ENCODE measurements at places on chromosomes 4 and X.

- DNase-seq, result peak; percentile 6
Measured at GRCh38 chrX:53481093-53481492, 46.9 kb upstream of the HSD17B10 start.

DNA sequence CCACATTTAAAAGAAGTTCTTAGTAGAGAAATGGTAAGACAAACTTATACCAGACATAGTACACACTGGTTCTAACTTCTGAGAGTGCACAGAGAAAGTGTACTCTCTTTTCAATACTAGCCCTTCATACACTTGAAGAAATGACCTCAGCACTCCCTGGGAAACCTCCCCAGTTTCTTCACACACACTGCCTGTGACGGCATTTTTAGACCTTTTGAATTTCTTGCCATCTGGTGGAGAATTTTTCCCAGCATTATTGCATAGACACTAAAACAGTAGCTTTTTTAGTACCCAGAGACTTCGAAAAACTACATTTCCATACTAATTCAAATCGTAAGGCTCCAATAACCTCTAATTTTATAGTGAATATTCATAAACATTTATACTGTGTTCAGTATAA, 341.6 kb upstream of the MAOA start:
- no peak for DNase-seq

GRCh38 chr4:16466581-16466980, 240.3 kb upstream of the TAPT1 start:
- no peak for DNase-seq

DNA sequence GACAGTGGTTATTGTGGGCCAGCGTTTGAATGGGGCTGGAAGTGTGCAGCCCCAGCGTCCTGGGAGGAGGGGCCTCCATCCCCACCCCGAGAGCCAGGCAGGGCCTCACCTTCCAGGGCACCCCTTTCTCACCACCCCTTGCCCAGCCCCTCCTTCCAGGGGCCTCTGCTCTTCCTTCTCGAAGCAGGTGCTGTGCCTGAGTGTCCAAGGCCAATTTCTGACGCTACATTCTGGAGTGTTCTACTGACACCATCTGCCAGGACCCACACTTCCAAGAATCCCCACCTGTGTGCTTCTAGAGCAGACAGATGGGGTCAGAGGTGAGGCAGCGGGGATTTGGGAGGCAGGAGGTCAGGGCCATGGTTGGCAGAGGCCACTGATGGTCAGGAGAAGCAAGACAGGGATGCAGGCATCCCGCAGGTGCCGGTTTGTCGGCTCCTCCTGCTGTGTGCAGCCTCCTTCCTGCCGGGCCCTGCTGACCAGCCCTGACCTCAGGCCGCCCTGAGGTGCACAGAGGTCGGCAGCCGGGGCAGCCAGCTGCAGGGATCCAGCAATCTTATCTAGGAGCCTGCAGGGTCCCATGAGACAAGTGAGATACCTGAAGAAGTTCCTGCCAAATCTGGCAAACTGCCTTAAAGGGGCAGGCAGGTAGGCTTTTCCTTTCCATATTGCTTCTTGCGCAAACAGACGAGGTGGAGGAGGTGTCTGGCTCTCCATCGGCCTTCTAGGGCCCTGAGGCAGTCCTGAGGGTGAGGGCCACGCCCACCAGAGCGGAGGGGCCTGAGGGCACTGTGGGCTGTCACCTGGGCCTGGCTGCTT, 18.8 kb downstream of the MSANTD1 start:
- DNase-seq, result no peak

- no peak for DNase-seq
Measured at GRCh38 chr4:149095811-149096210, 653.6 kb upstream of the NR3C2 start.

- DNase-seq, result no peak
Measured at GRCh38 chr4:76801621-76802235, 96.2 kb downstream of the SOWAHB start.

DNA sequence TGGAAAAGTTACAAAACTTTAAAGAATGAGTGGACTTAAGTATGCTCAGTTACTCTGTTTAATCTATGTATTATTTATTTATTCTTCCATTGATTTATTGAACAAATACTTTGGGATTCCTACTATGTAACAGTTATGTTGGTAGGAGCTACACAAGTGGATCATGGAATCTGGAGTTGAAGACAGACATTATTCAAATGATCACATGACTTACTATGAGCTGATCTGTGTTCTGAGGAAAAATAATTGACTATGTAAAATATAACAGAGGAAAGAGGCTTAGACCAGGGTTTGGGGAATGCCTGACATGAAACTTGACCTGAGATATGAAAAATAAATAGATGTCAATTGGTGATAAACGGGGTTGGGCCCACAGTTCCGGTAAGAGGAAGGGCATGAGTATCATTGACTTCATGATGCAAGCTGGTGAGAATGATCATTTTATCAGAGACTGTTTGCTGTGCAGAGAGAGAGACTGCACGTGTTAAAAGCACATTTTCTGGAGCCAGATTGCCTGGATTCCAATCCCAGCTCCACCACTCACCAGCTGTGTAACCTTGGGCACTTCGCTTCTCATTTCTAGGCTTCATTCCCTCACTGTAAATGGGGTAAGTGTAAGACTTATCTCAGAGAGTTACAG, 179.0 kb downstream of the SPCS3 start:
- no peak for DNase-seq

GRCh38 chr4:55793479-55793878, 26.1 kb upstream of the EXOC1L start:
- DNase-seq, result no peak

DNA sequence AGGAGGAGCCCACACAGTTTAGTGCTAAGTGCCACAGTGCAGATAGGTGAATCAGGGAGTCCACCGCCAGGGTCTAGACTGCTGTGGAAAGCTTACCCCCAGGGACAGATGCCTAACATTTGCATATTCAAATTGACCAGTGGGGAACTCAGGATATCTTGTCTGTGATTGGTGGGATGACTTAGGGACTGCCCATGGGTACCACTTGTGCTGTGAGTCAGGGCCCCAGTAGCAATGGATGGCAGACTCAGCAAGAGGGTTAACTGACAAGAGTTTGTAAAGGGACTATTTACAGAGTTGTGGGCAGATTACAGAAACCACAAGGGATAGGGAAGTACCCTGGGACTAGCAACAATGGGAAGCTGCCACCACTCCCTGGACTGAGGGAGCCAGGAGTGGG, 282.1 kb downstream of the BCOR start:
- no peak for DNase-seq

GRCh38 chr4:25859429-25860148, 3.2 kb downstream of the SEL1L3 start:
- DNase-seq, result peak; percentile 71

DNA sequence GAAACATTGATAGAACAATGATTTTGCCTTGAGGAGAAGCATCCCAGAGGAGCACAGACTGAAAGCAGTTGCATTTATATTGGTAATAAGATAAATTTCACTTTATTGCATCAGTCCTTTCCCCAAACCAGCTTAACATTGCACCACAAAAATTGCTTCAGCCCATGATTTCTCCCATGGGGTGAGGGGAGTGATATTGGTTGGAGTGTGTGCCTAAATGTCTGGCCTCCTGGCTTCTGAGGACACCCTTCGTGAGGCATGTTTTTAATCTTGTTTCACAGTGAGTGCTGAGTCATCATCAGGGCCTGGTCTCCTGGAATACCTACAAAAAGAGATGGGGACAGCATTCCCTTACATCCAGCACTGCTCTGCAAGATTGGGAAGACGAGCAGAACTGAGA, 487.9 kb downstream of the C4orf33 start:
- no peak for DNase-seq

DNA sequence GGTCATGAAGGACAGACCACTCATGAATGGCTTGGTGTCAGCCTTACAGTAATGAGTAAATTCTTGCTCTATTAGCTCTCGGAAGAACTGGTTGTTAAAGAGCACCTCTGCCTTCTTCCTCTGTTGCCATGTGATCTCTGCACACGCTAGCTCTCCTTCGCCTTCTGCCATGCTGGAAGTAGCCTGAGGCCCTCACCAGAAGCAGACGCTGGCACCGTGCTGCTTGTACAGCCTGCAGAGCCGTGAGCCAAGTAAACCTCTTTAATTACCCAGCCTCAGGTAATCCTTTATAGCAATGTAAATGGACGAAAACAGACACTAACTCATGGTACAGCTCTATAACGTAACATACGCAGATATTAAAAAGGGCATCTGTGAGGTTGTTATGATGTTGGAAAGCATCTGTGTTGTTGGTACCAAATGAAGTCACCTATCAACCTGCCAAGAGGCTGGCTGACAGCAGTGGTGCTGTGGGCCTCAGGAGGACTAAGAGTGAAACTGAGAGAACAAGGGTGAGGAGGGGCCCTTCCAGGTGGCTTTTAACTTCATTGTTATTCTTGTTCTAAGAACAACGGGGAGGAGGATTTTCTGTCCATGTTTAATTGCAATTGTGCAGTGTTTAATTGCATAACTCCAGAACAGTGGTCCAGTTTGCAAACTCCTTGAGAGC, 69.2 kb downstream of the CRMP1 start:
- DNase-seq, result no peak

GRCh38 chr4:82797405-82798111, 1.0 kb downstream of the SCD5 start:
- DNase-seq, result peak; percentile 8

- no peak for DNase-seq
Measured at GRCh38 chr4:153332936-153333335, 11.6 kb upstream of the MND1 start.

DNA sequence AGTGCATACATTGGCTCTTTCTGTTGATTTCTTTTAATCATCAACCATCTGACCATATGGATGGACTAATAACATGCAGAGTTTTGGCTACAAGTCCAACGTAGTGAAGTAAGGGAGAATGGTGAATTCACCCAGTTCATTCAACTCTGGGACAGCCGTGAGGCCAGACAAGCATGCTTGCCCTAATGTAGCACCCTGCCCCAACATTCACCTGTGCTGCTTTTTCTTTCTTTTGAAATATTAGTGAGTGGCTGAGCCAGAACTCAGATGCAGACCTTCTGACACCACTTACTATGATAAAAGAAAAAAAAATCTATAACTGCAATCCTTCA, 17.5 kb downstream of the ARSJ start:
- no peak for DNase-seq

GRCh38 chr4:81225252-81225651, 10.2 kb upstream of the PRKG2 start:
- DNase-seq, result no peak

DNA sequence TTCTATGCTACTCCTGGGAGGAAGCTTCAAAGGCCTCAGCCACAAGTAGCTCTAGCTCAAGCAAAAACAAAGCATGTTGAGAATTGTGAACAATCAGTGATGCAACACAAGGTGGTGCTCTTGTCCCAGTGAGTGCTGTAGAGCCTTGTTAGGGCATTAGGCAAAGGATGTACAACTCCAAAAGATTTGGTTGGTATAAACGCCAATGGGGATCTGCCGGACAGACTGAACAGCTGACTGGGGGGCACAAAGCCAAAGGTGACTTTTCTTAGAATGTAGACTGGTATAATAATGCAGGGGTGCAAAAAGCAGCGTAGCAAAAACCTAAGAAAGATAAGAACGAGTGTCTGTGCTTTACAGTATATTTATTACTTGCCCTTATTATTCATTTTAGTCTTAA, 62.6 kb upstream of the ALB start:
- no peak for DNase-seq

DNA sequence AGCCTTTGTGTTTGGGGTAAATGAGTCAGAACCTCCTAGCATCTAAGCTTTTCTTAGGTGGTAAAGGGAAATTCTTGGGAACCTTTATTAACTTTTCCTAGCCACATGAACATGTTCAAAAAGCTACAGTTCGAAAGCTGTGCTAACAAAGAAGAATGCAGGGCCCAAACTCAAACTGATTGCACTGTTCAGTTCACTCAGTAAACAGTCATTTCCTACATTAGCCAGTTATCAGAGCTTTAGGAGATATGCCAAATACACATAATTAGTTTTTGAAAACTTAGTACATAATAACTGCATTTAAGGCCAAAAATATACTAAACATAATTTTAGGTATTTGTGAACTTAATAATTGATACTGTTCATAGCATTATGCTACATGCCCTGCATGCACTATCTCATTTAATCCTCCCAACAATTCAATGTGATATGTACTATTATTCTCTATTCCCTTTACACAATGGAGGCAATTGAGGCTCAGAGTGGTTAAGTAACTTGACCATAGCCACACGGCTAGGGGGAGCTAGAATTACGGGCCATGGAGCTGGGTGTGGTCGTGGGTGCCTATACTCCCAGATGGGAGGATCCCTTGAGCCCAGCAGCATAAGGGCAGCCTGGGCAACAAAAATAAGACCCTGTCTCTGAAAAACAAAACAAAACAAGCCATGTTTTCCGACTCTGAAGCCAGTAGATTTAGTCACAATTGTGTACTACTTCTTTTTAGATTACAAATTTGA, 43.9 kb upstream of the PDGFRA start:
- DNase-seq, result no peak

DNA sequence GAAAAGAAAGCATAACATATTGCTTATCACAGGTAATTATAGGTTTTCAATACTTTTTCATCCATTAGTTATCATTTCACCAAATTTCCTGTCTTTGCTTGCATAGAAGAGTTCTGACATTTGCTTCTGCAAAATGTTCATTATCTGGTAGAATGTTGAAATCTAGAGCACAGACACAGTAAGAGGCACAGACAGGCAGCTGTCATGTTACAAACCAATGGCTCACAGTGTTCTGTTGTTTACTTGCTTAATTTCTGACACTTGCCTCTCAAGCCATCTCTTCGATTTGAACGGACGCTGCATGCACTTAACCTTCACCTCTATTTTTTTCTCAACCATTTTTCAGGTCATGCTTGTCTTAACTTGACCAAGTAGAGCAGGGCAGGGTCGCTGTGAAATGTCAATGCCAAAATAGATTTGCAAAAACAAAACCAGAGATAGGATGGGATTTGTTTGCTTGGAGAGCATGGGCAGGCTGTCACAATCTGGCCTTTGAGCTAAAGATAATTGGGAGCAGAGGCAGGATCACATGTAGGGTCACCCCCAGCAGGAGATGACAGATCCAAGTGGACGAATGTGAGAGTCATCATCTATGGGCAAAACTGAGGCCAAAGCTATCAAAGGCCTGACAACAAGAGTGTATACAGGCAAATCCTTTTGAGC, 292.3 kb downstream of the SMARCA1 start:
- no peak for DNase-seq

DNA sequence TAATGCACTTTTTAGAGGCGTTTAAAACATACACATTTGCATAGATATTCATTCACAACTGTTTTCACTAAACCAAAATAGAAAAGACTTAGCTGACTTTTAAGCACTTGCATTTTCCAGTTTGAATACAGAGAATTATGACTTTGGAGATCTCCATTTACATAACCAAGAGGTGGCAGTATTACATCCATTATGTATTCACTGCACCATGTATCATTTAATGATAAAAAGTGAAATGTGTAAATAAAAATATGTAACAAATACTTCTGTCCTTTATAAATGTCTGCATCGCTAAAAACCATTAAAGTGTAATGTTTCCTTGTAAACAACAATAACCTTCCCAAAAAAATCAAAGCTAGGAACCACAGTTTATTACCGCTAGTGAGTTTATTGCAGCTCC, 413.2 kb downstream of the FGF13 start:
- no peak for DNase-seq

Data from CD4-positive, alpha-beta T cell treated with Interleukin-10 for 1 hour (primary cell).